ENCODE measurements at places on chromosomes 3 and 15.

- DNase-seq: no peak
Observed at GRCh38 chr3:12062605-12063004, 58.4 kb downstream of the SYN2 start.

- no peak for DNase-seq
Observed at GRCh38 chr3:29576181-29576580, 295.3 kb downstream of the RBMS3 start.

DNA sequence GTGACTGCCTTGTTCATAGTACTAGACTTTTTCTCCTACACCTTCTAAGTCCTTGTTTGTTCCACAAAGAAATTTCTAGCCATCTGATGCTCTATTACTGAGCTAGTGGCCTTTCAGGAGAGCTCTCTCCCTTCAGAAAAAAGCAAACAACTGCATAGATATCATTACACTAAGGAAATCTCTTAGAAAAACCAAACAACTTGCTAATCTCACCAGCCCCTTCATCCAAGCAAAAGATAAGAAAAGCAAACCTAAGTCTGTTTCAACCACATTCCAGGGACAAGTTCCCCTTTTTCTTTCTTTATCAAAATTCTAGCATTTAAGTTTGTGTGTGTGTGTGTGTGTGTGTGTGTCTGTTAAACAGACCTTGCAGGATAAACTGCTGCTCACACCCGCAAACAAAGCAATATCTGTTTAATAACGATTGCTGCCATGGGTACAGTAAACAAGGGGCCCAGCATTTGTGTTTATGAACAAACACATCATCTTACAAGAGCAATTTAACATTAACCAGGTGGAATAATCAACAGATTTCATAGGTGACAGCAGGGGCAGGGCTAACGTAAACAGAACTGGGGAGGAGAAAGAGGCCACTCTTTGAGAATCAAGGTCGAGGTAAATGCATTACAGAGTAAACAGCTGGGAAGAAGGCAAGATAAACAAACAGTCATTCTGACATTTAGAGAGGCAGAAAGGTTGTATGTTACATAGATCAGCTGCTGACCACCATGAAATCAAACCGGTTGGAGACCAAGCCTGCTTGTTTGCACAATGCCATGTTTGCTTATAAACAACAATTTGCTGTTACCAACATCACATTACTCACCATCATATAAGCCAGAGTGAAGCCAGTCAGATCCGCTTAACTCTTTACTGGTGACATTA is 375.1 kb downstream of the FOXP1 start:
- no peak for DNase-seq

- DNase-seq: no peak
Observed at GRCh38 chr3:185831195-185831594, 6.4 kb upstream of the IGF2BP2 start.

DNA sequence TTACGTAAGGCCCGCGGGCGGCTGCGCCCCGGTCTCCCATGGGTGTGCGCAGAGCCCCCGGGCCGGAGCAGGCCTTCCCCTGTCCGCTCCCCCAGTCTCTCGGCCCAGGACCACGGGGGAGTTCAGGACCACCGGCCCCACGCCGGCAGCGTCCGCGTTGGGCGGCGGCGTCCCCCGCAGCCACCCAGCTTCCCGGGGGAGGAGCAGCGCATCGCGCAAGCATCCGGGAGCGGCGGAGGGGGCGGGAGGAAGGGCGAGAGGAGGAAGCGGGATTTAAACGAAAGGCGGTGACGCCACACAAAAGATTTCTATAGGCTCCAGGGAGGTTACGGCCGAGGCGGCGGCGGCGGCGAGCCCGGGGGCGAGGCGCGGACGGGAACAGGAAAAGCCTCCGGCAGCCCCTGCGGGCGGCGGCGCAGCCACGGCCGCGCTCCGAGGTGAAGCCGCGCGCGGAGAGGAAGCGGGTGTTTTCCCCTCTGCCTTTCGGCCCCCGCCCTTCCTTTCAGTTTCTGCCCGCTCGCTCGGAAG is at the start of gene TLNRD1:
Gene TLNRD1 (plus strand): TSS at position 300 of the 528 bp plus-strand sequence. CDS start 1,349 bp downstream, outside the sequence.
- peak; percentile 83 for DNase-seq

- DNase-seq: no peak
Observed at GRCh38 chr3:189849262-189849661, 218.1 kb downstream of the TP63 start.

GRCh38 chr3:123499322-123499721 is 50.4 kb upstream of the ADCY5 start:
- no peak for DNase-seq

DNA sequence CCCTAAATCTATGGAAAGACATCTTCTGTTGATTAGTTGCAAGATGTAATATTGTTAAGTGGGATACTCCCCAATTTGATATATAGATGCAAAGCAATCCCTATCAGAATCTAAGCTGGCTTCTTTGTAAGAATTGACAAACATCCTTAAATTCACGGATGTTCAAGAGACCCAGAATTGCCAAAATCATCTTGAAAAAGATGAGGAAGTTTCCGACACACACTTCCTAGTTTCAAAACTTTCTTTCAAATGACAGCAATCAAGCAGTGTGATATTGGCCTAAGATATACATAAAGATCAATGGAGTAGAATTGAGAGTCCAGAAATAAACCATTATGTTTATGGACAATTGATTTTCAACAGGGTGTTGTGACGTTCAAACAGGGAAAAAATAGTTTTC is 383.6 kb downstream of the LPP start:
- no peak for DNase-seq

Measured in activated T-cell treated with anti-CD3 and anti-CD28 coated beads for 48 hours (primary cell).